ENCODE measurements at places on chromosomes 13 and 19.
A peak's percentile ranks its signal among the peaks of the same experiment; 100 is the strongest.

DNA sequence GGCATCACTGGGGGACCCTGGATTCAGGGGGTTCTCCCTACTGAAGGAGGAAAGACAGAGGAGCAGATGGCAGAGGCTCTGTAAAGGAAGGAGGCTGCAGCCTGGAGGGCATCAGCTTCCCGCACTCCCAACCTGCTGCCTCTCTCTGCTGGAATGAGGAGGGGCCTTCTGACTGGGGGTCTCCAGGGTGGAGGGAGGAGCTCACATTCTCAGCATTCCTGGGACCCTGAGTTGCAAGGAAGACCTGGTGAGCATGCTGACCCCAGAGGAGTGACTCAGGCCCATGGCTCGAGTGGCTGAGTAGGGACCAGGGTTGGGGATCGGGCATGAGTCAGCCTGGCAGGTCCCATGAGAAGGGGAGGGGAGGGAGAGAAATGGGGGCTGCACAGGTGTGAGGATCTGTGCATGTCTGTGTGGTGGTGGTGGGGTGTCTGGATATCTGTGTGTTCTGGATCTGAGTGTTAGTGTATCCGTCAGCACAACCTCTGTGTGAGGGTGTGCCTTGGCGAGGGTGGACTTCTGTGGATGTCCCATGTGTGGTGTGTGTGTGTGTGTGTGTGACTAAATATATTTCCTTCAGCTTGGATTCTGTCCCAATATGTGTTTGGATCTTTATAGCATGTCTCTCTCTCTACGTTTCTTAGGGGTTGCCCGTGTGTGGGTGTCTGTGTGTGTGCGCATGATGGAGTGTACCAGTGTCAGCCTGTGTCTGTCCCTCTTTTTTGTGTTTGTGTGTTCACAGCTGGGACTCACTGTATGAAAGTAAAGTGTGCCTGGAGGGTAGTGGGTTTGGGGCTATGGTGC, 4.6 kb downstream of the AXL start:
- DNase-seq: peak; percentile 96

DNA sequence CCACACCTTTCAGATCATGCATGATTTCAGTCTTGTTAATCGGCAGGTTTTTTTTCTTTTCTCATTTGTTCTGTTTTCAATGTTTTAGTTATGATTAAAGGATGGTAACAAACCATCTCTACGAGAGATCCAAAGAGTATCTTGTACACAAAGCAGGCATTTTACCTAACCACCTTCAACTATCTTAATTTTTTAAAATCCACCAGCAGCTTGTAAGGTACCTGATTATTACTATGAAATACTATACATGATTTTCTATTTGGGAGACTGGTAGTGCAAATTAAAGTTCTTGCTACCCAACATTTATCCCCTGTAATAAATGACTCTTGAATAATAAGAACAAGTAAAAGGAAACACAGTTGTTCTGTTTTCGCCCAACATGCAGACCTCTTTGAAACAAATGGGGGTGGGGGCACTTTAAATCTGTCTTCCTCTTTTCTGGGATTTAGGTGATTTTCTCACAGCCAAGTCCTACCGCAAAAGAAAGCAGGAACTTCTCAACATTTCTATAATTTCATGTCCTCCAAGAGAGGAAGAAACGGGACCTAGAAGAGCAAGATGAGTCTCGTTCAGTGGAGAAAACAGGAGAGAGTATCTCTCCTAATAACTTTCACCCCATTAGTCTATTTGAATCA, 3.6 kb downstream of the POU4F1 start:
- DNase-seq: no peak

GRCh38 chr19:33374236-33374714, 766 bp downstream of the CEBPG start:
- peak; percentile 41 for DNase-seq

DNA sequence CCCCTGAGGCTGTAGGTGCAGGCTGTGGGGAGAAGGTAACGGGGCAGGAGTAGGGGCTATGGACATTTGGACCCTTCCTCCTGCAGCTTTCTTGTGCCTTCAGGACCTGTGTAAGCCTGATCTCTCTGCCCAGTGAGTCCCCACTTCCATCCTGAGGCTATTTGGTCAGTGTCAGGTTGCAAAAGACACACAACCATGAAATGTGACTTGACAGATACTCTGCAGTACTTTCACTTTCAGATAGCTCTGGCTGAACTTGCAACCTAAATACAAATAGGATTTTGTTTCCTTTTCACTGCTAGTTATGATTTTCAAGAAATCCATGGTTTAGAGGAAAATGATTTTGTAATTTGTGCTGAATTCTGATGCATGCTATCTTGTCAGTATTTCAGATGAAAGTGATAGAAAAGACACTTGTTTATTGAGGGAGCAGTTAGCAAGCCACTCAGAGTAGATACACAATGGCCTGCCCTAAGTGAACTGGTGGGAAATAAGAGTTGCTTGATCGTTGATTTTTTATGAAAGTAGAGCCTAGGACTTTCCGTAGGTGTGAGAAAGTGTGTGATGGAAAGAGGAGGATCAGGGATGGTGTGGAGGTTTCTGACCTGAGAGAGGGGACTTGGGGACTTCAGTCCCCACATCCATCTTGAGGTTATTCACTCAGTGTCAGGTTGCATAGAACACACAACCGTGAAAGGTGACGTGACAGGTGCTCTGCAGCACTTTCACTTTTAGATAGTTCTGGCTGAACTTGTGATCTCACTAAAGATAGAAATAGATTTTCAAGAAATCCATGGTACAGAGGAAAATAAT, 18.1 kb upstream of the EID2 start:
- DNase-seq: peak; percentile 33

DNA sequence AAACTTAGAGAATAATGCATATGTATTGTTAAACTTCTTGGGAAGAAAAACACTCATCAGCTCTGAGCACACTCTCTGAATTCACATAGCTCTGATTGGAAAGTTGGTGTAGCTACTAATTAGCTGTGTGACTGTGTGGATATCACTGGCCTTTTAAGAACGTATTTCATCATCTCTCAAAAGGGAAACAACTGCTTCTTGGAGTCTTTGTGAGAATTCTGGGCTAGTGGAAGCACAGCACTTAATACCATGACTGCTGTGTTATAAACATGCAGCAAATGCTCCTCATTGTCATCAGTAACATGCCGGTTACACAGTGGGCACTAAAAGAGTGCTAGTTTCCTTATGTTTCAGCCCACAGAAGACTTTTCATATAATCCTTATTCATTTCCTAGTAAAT, 220.9 kb upstream of the CSNK1A1L start:
- DNase-seq: no peak

DNA sequence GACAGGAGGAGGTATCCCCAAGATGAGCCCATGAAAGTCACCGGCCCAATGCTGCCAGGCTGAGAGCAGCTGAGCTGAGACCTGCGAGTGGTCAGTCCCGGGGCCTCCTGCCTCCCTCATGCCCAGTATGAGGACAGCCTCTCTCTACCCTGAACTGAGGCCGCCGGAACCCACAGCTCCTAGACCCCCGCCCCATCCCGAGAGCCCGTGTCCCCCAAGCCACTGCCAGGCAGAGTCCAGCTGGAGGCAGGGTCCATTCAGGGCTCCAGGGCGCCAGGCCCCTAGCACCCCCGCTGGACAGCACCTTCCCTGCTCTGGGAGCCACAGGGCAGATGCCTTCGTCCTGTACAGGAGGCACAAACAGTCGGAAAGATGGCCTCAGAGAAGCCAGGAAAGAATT, 38.7 kb downstream of the MLLT1 start:
- DNase-seq: no peak

DNA sequence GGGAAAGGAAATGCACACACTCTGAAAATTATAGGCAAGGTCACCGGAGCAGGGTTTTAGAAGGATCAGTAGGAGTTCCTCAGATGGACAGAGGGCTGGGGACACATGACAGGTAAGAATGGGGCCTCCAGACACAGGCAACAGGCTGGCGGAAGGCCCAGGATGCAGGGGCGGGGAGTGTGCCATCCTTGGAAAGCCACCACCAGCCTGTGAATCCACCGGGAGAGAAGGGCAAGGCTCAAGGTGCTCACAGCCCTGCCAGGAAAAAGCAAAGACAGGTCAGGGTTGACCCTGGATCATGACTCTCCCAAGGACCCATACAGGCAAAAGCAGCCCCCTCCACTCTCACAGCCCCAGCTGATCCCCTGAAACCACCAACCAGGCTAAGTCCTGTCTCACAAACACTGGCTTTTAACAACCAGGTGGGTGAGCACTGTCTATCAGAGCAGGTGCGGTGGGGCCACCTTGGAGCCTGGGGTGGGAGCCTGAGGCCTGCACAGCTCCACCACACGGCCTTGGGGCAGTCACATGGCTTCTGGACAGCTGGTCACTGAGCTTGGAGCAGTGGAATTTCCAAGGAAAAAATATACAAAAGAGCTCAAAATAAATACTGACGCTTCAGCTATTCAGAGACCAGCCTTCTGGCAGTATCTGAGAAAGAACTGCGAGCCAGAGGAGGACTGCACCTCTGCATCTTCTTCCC, 35.2 kb upstream of the ISYNA1 start:
- no peak for DNase-seq

DNA sequence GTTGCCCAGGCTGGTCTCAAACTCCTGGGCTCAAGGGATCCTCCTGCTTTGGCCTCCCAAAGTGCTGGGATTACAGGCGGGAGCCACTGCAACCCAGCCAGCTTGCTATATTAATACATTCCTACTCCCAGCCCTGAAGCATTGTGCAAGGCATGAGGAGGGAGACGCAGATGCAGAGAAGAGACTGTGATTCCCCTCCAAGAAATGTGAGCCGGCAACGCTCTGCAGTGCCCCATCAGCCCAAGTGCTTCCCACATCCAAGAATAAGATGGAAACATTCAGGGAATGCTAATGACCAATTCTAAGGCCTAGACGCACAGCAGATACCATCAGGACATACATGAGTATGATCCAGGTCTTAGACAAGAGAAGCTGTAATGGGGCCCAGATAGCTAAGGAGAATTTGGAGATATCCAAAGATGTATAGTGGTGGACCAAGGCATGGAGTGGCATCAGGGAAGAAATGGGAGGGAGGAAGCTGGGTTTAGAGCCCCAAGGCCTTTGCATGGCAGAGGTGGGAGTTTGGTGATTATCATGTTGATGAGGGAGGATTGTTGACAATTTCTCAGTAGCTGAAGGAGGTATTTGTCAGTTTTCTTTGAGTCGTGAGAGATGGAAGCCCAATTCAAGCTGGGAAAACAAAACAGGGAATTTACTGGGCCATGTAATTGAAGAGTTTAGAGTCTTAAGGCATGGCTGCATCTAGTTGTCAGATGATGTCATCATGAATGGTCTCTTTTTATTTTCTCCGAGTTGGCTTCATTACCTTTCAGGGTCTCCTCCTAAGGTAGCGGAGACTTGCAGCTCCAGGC, 2.9 kb downstream of the PPM1N start:
- no peak for DNase-seq

DNA sequence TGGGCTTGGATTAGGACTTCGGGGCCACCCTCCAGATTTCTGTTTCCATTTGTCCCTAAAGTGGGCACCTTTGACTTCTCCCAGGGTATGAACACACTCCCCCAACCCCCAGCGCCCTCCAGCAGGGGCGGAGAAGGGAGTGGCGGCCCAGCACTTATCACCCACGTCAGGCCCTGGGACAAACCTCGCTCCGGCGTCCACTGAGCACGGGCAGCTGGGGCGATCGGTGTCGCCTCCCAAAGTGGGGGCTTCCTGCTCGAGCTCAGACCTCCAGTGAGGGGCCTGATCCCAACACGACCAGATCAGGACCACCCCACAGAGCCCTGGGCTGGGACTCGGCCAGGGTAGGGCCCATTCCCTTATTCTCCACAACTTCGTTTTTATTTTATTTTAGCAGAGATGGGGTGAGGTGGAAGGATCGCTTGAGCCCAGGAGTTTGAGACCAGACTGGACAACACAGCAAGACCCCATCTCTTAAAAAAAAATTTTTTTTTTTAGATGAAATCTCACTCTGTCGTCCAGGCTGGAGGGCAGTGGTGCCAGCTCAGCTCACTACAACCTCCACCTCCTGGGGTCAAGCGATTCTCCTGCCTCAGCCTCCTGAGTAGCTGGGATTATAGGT, 3.7 kb upstream of the TCF3 start:
- no peak for DNase-seq

DNA sequence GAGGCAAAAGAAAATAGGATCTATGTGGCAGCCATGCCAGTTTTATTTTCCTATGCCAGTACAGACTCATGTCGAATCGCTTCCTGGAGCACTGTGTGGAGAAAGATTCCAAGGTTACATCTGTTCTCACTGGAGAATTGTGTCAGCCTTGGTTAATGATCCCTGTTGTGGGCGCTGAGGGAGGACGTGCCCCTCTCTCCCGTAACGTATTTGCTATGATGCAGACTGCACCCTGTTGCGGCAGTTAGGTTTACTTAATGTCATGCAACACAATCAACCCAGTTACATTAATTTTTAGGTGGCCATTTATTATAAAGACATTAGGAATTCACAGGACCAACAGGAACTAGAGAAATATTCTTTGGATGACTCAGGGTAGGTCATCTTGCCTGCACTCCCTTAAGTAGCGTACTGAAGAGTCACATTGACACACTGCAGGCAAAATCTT, 892.9 kb downstream of the EFNB2 start:
- DNase-seq: peak; percentile 61

- no peak for DNase-seq
Measured at GRCh38 chr13:42049454-42049813, 986 bp downstream of the DGKH start.
